Renal pelvis (tissue), 12 donors: ENCODE measurements at places on chromosomes 1 and 21. TPM values are rescaled to one million over a fixed set of nuclear protein-coding genes. Genes with fewer than 3 reads are reported as not detected.

Gene ADGRL2
- 156 TPM for polyA plus RNA-seq

Gene C1orf116
- 22.0 TPM for polyA plus RNA-seq

Gene S100A7A
- polyA plus RNA-seq = not detected

Gene DLGAP3
- 4.0 TPM for polyA plus RNA-seq

Gene LAMC1
- polyA plus RNA-seq = 297 TPM

Gene PHGDH
- polyA plus RNA-seq = 281 TPM
